ENCODE measurements at places on chromosomes 2 and 18. TPM values are rescaled to one million over a fixed set of nuclear protein-coding genes. Genes with fewer than 3 reads are reported as not detected.

Gene FEV
- not detected for total RNA-seq

DNA sequence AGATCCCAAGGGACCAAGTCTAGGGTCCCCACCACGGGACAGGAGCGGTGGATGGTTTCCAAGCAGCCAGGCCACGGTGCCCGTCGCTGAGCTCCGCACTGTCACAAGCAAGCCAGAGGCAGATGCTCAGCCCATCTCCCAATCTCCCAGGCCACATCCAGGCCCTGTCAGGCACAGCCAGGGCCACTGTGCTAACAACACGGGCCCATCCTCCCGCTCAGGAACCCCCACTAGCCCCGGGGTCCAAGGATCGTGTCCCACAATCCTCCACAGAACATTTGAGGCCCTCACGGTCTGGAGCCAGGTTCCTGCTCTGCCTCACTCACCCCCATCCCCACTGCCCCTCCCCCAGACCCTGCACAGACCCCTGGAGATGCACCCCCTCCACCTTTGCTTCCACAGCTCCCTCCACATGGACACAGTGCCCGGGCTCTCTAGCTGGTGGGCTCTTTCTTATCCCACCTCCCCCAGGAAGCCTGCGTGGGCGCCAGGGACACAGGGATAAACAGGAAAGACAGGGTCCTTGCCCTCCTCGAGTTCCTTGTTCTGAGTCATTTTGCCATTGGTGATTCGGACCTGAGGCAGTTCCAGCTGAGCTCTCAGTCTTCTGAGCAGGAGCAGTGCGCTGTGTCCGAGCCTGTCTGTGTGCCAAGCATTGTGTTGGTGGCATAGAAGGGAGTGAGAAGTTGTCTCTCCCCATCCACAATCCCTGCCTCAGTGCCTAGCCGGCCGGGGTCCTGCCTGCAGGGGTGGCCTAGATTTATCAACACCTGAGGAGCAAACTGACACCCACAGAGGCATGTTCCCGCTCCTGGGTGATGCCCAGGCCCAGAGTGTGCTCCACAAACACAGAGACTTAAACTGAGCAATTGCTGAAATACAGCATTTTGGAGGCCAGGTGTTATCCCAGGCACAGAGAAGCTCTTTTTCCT, 7.0 kb downstream of the CROCC2 start:
- no peak for DNase-seq
- no peak overlapping the region for H3K4me3 ChIP-seq
- H3K27ac ChIP-seq: no peak overlapping the region
- H3K27me3 ChIP-seq: no peaks in the 10 kb centered on the region
- peaks cover 32% of the 10 kb centered on the region for H3K4me1 ChIP-seq

- DNase-seq: no peak
- H3K27ac ChIP-seq: peak overlapping the region; percentile 84
- H3K4me3 ChIP-seq: no peak overlapping the region
- no peaks in the 10 kb centered on the region for H3K36me3 ChIP-seq
Observed at GRCh38 chr2:127085317-127085681, 21.7 kb downstream of the BIN1 start.

DNA sequence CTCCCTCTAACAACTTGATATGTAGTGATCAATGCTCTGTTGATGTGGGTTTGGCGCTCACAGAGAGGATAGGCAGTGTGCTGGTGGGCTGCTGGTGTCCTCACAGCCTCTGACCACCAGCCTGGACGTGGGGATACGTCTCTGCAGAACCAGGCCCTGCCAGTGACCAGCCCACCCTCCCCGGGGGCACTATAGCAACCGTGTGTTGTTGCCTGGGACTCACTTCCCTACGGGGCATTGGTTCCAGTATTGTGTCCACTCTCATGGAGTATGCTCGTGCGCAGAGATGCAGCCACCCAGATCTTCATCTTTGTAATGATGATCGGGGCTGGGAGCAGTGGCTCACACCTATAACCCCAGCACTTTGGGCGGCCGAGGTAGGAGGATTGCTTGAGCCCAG, 180.1 kb downstream of the LDLRAD4 start:
- no peak for DNase-seq
- H3K36me3 ChIP-seq: no peaks in the 10 kb centered on the region
- no peaks in the 10 kb centered on the region for H3K27me3 ChIP-seq
- no peaks in the 10 kb centered on the region for H3K4me1 ChIP-seq
- H3K4me3 ChIP-seq: no peak overlapping the region

DNA sequence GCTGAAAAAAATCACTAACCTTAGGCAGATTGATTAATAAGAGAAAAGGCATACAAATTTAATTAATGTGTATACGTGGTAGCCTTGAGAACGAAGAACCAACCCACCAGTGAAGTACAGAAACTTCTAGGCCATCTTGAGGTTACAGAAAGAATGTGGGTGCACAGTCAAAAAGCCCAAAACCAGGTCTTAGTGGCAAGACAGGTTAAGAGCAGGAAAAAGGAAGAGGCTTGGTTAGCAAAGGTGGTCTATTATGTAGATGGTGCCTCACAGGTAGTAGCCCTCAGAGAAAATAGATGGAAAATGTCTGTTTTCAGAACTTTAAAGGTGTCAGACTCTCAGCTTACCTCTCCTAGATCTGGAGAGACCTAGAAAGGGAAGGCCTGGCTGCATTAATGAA, 22.0 kb upstream of the SLC35G4 start:
- no peaks in the 10 kb centered on the region for H3K36me3 ChIP-seq
- H3K4me1 ChIP-seq: no peaks in the 10 kb centered on the region
